ENCODE measurements at places on chromosomes 13 and 19.

- no peak for DNase-seq
Observed at GRCh38 chr13:23799945-23800344, 89.3 kb downstream of the MIPEP start.

DNA sequence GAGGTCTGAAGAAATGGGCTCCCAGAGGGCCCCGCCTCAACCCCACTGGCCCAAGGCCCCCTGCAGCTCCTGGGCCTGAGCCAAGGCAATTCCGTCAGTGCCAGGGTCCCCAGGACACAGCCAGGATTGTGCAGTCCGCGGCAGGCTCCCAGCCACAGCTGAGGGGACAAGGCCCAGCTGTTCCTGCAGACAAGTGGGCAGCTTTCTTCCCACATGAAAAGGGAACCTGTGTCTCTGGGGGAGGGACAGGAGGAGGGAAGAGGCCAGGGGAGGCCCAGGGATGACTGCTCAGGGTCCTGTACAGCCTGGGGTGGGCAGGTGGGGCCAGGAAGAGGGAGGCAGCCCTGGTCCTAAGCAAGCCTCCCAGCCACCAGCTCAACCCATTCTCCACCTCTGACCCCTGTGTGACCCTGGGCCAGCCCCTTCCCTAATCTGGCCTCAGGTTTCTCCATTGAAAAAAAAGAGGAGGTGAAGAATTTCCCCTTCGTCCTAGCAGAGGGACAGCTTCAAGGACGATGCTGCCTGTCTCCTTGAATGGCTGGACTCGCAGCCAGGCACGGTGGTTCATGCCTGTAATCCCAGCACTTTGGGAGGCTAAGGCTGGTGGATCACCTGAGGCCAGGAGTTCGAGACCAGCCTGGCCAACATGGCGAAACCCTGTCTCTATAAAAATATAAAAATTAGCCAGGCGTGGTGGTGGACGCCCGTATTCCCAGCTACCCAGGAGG is 20.5 kb upstream of the VSTM2B start:
- DNase-seq, result no peak

GRCh38 chr19:45508861-45509691 is 1.8 kb downstream of the VASP start:
- no peak for DNase-seq

DNA sequence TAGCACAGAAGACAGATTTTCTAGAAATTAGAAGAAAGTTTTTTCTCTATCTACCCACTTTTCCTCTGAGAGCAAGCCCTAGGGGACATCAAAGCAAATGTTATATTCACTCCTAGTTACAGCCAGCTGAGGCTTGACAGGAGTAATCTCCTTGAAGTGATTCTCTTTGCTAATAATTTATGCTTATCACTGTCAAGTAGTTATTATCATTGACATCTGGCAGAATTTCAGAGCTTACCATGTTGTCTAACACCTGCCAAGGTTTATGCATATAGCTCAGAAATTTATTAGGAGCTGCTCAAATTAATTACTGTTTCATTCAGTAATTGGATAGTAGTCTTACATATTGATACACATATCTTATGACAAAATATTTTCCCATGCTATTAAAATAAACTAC is 465.9 kb upstream of the ATXN8OS start:
- no peak for DNase-seq

DNA sequence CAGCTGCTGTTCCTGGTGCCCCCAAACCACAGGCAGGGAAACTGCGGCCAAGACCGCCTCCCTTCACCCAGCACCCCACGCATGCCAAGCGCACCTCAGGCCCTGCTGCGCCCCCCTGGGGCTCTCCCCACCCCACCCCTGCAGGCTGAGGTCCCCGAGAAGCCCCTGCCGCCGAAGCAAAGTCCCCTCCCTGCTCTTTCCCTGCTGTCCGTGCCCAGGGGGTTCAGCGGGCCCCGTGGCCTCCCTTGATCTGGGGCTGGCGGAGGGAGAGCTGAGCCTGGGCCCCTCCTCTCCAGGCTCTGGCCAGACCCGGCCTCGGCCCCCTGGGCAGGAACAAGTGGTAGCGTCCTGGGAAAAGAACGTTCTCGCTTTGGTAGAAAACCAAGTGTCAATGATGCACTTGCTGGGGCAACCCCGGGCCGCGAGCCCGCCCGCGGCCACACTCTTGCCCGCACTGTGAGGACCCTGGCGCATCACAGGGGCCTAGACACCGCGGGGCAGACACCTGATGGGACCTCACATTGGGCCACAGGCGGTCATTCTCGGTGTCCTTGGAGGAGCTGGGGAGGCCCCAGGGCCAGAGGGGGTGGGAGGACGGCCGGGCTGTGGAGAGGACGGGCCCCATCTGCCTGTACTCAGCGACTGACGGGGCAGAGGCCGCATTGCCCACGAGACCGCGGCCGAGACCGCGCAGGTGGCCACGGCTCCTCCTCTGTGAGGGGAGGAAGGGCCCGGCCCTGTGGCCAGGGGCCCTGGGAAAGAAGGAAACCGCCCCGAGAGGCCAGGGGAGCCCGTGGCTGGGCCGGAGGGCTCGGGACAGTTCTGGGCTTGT is 29.0 kb downstream of the GPX4 start:
- DNase-seq, result peak; percentile 34

DNA sequence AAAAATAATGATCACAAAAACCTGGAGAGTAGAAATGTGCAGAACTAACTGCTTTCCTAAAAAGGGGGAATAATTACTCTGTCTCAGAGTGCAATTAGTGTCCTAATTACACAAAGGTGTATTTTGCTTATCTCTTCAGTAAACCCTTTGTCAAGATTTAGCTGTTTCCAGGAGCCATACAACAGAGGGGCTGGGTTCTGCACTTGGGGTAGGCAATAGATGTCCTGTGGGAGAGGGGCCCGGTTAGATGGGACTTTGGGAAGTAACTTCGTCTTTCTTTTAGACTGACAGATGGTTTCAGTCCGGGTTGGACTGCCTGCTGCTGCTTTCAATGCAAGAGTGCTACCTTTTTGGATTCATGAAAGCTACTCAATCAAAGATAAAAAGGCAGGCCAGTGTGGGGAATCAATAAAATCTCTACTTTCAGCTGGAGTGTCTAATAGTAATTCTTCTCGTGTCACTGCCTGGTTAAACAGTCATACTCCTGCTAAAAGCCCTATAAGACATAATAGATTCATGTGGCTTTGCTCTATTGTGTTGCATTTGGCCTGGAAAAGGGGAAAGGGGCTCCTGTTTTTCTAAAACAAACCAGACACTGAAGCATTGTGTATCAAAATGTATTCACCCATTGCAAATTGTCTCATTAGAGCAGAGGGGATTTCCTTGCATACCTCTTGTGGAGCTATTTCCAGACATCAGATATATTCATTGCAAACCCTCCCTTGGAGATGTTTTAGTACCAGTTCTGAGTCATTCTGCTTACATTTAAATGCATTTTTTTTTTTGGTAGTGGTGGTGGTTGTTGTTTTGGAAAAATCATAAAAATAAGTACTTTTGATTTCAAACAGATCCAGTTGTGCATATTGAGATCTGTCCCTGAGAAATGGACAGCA is 83.3 kb upstream of the PCDH8 start:
- DNase-seq, result no peak

DNA sequence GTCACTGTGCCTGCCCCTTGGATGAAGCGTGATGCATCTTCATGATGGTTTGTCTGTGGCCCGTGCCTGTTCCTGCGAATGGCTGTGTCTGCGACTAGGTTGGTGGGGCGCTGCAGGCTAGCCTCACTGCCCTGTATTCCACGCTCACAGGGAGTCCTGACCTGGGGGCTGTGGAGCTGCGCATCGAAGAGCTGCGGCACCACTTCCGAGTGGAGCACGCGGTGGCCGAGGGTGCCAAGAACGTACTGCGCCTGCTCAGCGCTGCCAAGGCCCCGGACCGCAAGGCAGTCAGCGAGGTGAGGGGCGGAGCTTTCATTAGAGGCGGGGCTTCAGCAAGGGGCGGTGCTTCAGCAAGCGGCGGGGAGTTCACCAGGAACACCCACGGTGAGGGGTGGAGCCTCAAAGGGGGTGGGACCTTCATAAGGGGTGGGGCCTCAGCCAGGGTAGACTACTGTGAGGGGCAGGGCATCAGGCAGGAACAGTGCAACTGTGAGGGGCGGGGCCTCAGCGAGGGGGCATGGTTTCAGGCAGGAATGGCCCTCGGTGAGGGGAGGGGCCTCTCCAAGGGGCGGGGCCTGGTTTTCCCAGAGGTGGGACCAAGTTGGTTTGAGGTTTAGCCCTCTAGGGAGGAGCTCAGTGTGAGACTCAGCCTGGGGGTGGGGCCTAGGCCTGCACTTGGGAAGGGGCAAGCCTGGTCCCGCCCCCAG is 17.2 kb downstream of the PKN1 start:
- DNase-seq, result peak; percentile 70

DNA sequence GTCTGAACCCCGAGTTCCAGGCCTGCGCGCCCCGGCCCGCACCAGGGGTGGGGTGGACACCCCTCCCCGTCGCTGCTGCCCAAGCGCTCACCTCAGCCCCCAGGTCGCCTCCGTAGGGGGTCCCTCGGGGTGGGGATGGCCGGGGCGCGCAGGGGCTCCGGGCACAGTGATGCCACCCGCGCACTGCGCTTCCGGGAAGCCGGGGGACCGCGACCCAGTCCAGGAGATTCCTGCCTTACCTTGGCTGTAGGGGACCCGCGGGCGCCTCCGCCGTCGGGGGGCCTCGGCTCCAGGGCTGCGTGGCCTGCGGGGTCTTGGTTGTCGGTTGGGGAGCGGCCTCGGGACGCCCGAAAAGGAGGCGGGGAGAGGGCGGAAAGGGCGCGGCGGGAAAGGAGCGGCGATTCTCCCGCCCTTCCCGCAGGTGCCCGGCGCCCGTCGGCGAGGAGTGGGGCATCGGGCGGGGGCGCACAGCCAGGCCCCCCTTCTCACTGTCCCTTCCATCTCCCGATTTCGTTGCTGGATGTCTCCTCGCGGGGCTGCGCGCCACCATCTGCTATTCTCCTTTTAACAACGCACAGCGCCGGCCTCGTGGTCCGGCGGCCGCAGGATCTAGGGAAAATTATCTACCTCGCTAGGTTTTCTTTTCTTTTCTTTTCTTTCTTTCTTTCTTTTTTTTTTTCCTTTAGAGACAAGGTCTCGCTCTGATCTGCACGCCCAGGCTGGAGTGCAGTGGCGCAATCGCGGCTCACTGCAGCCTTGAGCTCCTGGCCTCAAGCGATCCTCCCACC is at the start of gene KEAP1:
KEAP1 (minus strand) TSS at position 355 of the 788 bp plus-strand sequence. CDS start 3,323 bp downstream, outside the sequence.
- peak; percentile 35 for DNase-seq

DNA sequence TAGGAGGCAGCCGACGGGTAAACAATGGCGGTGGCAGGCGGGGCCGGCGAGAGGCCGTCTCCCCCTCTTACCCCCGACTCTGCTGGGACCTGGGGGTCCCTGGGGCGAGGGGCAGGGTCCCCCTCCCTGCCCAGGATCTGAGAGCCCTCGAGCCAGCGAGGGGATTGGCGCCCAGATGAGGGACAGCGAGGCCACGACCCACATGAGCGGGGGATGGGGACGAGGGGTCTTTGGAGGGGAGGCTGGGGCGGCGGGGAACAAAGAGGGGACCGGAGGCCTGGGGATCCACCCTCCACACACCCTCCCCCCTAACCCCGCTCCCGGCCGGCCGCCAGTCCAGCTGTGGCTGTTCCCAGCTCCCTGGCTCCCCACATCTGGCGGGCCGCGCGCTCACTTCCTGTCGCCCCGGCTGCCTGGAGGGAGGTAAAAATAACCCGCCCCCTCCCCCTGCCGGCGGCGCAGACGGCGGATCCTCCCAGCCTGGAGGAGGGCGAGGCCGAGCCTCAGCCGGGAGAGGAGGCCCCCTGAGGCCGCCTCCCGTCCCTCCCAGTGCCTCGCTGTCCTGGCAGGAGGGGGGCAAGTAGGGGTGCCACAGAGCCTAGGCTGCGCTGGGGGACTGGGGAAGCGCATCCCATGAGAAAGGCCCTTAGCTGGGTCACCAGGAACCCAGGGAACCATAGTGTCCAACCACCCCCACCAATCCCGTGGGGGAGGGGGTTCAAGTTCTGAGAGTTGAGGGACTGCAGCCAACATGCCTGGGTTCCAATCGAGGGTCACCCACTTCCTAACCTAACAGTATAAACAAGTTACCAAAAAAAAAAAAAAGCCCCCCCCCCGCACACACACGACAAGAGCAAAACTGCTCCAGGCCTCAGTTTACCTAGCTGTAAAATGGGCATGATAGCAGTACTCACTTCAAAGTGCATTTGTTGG is 29.3 kb upstream of the NANOS3 start:
- DNase-seq, result peak; percentile 72

- no peak for DNase-seq
Observed at GRCh38 chr19:8367327-8368001, 3.5 kb downstream of the ANGPTL4 start.

DNA sequence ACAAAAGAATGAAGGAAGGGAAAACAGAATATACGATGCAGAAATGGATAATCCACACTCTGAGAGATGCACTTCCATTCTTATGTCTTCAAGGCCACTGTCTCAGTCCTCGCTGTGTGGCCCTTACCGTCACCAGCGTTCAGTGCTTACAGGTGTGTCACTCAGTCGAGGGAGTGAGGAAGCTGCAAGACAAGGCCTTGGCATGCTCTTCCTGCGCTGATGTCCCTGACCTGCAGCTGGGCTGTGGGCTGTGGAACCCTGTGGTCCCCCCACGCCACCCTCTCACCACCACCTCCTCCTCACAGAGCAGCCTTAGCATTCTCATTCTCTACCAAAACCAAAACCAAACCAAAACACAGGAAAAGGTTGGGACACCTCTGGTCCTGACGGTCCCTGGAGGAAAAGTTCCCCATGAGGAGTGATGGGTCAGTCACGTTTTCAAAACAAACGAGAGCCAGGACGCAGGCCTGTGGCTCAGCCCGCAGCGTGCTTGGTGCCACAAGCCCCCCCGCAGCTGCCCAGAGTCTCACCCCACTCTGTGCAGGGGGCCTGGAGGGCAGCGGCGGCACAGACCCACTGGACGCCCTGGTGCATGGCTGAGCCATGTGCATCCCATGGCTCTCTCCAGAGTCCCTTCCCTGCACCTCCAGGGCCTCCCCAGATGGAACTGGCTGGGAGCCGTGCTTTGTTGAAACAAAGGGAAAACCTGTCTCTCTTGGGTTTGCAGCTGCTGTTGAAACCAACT is 48.2 kb upstream of the GPR183 start:
- no peak for DNase-seq

DNA sequence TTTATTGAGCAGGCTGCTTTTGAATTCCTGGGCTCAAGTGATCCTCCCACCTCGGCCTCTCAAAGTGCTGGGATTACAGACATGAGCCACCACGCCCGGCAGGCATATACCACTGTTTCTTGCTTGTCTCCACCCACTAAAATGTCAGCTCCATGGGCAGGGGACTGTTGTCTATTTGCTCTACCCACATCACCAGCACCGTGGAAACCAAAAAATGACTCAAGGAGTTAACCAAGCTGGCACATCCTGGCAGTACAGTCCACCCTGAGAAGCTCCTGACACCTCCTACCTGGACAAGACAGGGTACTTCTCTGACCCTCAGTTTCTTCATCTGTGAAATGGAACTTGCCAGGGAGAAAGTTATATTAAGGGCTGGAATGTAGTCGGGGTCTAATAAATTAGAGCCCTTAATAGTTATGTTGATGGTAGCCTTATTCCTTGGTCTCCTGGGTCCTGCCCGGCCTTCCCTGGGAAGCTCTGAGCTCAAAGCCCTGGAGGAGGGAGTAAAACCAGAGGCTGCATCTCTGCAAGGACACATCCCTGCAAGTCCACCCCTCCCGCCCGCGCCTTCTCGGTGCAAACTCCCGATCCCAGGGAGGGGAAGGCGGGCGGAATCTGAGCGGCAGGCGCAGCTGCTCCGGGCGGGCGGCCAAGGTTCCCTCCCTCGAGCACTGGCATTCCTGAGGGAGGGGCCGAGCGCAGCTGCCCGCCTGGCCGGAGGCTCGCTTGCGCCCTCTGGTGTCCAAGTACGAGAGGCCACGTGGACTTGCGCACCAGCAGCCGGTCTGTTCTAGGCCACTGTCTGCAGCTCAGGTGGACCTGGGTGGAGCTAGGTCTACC is 14.1 kb downstream of the RDH8 start:
- DNase-seq, result peak; percentile 86

GRCh38 chr19:10292789-10293636 is 3.3 kb downstream of the ICAM5 start:
- DNase-seq, result no peak

GRCh38 chr19:22607653-22608430 is 26.3 kb upstream of the ZNF492 start:
- no peak for DNase-seq

All from stimulated activated CD4-positive, alpha-beta T cell treated with anti-CD3 and anti-CD28 coated beads, Interleukin-2, amount 100 ng/mL, for 48 hours (primary cell).